ENCODE measurements at places on chromosomes 1 and 21.

GRCh38 chr1:192810253-192810880 is 1.5 kb downstream of the RGS2 start:
- DNase-seq: peak; percentile 14

- DNase-seq: no peak
These were observed 34.8 kb downstream of the KIAA1614 start for GRCh38 chr1:180947499-180947885.

DNA sequence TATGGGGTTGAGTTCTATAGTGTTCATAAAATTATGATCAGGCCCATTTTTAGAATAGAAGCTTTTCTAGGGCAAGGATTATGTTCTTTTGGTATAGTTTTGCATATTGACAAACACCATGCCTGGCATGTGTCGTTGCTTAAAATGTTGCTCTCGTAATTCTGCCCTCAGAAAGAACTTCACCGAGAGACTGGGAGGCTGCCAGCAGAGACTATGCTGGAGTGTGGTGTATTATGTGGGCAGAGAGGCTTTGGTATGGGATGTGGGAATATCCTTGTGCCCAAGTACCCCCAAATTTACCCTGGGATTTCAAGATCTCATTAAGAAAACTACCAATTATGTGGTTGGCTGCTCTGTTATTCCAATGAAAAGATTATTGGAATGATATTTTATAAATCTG is 27.9 kb downstream of the PGM1 start:
- no peak for DNase-seq

DNA sequence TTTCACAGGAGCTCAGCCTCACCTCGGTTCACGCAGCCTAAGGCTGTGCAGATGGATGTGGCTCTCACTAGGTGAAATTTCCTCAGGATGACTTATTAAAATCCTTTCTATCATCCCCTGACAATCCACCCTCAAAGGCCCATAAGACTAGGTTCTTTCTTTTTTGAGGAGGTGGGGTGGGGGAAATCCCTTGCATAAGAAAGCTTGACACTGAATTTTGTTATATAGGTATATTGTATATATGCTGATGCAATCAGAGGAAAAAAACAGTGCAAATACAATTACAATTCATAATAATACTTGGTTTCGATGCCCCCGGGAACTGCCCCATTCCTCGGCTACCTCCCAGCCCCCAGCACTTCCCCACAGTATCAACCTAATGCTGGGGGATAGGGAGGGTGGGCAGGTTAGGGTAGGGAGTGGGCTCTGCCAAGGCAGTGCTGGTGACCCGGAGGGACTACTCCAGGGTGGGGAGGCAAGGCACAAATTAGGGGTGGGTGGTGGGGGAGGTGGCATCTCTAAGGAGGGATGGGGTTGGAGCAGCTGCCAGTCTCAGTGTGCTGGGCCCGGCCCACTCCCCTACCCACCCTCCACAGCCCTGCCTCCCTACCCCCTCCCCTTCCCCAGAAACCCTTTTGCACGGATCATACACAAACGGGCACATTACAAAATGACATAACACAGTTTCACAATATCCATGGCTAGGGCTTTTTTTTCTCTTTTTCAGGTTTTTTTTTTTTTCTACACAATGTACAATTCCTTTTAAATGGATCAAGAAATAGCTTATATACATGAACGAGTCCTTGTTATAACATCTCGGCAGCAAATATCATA is 30.9 kb downstream of the SLC27A3 start:
- DNase-seq: no peak

DNA sequence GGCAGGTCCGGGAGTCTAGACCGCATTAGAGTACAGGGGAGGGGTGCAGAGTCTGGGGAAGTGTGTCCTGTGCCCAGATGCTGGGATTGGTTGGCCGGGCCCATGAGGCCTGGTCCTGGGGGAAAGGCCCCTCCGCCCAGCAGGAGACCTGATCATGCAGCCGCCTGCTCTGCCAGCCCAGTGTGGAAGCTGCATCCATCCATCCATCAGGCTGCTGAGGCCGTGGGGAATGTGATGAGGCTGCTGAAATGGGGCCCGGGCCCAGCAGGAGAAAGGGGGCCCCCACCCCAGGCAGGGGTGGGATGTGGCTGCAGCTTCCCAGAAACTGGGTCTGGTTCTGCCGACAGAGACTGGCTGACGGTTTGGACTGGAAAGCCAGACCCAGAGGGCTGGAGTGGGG is 37.2 kb downstream of the EPHA2 start:
- no peak for DNase-seq

- DNase-seq: no peak
These were observed 33.1 kb downstream of the PRDM2 start for GRCh38 chr1:13732971-13733667.

DNA sequence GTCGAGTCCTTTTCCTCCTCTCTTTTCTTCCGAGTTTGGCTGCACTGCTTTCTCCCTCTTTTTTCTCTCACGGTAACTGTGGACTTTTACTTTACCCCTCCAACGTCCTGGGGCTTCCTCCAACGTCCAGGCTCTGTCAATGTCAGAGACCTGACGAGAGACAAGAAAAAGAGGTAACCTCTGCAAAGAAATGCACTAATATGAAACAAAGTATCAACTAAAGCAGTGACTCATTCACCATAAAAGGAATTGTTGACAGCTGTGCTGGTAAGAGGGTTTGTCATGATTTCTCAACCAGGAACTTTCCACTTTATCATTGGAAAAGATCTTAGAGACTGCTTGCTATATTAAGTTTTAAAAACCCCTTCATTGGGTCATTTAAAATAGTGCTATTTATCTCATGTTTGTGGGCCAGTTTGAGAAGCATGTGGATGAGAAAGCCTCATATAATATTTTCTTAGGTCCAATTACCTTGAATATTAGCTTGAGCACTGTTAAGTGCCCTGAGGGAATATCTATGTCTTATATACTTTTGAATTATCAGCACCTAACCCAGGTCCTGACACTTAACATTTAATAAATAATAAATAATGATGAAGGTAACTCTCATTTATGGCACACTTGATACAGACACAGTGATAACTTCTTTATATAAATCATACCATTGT is at the start of gene GBP2:
Gene GBP2 (minus strand): TSS at position 202 of the 668 bp plus-strand sequence. CDS start 4,148 bp downstream, outside the sequence.
- DNase-seq: no peak

GRCh38 chr1:85343612-85344255 is 67.3 kb upstream of the BCL10 start:
- no peak for DNase-seq

DNA sequence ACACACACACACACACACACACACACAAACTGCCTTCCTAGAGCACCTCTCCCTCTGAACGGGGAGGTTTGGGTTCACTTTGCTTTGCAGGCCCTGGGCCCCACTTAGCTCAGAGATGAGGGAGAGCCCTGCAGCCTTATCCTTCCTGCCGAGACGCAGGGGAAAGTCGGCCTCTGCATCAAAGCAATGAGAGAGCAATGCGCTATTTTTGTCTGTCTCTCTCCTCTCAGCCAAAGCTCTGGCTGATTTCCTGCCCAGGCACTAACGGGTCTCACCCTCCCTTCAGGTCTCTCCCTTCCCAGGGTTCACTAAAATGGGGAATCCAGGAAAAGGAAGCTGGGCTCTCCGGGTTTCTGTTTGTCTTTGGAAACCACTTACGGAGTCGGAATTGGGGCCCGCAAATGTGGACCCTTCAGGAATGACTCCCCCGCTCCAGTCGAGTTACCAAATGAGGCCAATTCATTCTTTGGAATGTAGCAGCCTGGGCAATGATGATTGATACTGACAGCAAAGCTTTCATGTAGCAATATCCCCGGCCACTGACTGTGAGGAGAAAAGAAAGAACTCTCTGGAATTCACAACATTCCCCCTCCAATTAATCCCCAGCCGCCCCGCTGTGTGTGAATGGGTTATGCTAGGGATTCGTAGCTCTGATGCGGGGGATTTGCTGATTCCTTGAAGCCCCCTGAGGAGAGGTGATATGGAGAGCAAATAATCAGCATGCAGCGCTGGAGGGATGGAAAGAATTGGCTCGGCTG is 61.5 kb upstream of the WLS start:
- no peak for DNase-seq

DNA sequence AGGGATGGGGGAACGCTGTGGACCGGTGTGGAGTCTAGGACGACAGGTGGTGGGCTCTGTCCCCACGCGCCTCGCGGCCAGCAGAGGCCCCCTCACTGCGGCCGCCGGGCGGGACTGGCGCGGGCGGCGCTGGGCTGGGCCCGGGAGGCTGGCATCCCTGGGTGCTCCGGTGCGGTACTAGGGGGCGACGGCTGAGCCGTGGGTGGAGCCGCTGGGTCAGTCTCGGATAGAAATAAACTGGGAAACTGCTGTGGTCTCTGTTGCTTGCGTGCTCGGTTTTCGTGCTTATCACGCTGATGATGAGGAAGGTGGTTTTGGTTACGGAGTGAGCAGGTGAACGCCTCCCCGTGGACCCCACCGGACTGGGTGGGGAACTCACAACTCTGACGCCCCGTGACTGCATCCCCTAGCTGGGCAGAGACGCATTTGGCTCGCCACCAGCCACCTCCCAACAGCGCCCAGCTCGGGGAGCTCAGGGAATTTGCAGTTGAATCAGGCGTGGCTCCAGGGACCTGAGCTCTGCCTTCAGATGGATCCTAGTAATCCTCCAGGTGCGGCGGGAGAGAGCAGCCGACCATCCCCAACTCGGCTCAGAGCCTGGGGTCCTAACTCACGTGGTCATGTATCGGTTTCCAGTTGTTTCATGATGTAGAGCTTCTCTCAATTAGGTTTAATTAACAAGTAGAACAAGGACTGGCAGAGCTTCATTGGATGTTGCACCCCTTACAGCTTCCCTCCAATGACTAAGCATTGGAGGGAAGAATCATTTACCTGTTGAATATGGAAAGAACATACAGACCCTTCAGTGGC is 32.1 kb downstream of the HSD17B7 start:
- DNase-seq: peak; percentile 32

DNA sequence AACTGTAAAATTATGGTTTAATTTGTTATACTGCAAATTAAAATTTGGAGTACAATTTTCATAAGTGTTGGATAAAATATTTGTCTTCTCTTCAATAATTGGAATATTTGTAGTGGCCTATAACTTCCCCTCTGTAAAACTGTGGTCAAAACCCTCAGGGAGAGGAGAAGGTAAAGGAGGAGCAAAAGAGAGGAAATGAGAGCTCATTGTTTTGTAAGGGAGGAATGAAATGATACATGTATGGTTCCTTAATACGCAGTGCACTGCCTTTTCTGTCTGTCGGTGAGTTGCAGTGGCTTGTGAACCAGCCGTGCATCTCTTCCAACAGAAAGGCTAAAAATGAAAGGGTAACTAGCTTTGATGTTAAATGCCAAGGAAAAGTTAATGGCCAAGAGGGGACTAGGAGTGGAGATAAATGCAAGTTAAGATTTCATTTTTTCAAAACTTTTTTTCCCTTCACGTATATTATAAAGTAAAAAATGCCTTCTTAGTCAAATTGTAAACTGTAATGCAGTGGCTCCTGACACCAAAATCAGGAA is 26.4 kb downstream of the LRRC8D start:
- DNase-seq: no peak

GRCh38 chr1:96722161-96722922 is 758 bp downstream of the PTBP2 start:
- DNase-seq: no peak

DNA sequence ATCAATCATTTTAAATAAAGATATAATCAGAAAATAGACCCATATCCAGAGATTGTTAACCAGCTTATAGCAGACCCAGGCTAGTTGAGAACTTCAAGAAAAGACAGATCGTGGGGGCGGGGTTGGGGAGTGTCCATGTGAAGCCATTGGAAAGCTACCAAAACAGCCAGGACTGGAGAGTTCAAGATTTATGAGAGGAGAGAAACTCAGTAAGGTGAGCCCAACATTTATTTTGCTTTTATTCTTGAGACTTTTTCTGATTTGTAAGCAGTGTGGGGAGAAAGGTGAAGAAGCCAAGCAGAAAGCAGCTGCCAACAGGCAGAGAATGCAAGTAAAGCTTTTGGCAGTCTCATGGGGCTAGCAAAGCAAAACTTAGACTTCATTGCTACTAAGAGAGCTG is 179.9 kb downstream of the VPS13D start:
- DNase-seq: no peak

- peak; percentile 54 for DNase-seq
These were observed 416.4 kb downstream of the PTBP2 start for GRCh38 chr1:97137862-97138514.

DNA sequence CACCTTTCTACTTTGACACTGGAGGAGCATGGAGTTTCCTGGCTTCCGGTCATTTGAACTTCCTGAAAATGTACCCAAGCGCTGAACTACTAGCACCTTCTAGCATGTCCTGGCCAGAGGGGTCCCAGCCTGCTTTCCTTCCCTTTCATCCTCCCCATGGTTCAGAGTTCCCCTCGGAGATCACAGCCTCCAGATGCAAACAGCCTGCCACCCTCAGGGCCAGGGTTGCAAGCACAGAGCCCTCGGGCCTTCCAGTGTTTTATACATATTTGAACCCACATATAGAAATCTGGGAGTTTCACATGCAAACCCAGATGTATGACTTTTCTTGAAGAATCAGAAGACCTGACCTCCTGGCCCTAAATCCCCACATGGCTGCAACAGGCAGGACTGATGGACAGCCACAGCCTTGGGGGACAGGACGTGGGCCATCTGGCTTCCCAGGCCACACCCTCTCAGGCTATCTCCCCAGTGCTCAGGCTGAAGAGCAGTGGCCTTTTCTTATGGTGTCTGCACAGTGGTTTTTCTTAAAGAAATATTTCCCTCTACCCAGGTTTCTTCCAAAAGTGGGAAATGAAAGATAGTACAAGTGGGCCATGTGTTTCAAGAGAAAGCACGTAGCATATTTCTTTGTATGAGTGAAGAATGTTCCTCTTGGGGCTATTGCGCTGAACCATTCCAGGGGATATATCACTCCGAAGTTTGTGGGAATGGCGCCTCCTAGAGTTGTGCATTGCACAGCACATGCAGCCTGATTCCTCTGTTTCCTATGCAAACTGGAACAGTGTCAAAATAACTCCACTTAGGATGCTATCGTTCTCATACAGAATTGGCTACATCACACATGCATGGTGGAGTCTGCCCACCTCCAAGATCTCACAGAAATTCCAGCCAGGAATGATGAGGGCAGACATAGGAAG is 232.0 kb upstream of the VAMP3 start:
- DNase-seq: no peak

DNA sequence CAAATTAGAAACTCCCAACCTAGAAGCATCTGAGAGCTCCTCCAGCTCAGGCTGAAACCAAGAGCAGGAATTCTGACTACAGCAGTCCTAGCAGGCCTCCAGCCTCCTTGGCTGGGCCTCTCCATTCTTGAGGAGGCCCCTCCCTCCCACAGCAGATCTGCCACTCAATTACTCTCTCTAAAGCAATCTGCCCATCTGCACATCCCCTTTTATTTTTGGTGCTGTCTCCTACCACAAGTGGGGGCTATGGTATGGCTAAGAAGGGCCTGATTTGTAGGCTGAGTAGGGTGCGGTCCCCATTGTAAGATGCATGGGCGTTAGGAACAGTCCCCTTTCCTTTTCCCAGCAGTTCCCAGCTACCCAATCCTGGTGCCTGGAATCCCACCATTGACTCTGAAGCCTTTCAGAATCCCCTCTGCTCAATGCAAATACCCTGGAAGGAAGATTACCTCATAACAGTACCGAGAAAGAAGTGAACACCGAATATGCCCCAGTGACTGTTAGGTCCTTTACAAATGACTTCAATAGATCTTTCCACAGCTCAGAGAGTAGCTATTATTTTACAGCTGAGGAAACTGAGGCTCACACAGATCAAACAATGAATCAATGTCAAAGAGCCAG is 11.6 kb upstream of the TTC39A start:
- DNase-seq: no peak

All from NCI-H2081 treated with DMSO at 0.1 percent for 48 hours (cell line).